Stimulated activated CD8-positive, alpha-beta memory T cell treated with anti-CD3 and anti-CD28 coated beads, Interleukin-15, amount 100 ng/mL, for 1 hour (primary cell): ENCODE measurements at places on chromosomes 5 and 9.

DNA sequence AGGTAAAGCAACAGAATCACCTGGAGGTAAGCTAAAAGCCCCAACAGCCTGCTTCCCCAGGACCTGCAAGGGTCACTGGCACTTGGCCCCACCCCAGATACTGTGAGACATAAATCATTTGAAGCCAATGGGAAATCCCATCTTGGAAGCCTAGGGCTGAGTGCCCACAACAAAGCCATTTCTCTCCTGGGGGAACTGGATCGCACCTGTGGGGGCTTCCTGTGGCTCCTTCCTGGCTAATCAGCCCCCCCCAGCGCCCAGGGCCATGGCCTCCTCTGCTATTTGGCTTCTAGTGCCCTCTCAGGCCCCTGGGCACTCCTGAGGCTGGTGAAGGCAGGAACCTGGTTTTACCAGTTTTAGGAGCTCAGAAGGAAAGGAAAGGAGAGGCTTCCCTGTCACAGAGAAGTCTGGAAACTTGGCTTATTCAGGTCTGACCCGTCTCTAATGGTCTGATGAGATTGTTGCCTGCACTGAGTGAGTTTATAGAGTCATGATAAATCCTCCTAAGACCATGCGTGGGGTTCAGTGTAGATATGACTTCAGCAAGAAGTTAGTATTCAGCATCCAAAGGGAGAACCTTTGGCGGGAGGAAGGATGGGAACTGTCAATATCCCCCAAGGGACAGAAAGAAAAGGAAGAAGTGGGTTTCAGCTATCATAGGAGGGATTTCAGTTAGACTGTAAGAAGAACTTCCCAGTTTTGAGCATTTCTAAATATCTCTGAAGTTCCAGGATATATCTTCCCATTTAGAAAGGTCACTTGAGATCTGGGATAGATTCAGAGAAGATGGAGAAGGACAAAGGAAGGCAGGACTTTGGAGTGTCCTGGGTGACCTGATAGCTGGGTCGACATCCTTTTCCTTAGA is 1.2 kb downstream of the KCNMB1 start:
- DNase-seq: no peak

DNA sequence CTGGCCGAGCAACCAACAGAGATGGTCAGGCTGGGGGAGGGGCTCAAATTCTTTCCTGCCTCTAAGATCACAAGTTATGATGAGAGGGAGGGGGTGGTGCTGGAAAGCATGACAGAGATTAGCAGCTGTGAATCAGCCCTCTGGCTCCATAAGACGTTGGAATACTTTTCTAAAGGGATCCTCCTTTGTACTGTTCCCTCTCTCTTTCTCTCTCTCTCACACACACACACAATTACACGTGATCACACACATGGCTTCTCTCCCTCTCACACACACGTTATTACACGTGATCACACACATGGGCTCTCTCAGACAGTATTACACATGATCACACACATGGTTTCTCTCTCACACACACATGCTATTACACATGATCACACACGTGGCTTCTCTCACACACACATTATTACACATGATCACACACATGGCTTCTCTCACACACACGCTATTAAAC is at the start of gene SLC45A2:
TSS of gene SLC45A2 (minus strand) at position 23 of the 454 bp plus-strand sequence. CDS start 110 bp downstream, outside the sequence.
- no peak for DNase-seq

- no peak for DNase-seq
Observed at GRCh38 chr5:127040796-127041520, 10.6 kb upstream of the MARCHF3 start.

DNA sequence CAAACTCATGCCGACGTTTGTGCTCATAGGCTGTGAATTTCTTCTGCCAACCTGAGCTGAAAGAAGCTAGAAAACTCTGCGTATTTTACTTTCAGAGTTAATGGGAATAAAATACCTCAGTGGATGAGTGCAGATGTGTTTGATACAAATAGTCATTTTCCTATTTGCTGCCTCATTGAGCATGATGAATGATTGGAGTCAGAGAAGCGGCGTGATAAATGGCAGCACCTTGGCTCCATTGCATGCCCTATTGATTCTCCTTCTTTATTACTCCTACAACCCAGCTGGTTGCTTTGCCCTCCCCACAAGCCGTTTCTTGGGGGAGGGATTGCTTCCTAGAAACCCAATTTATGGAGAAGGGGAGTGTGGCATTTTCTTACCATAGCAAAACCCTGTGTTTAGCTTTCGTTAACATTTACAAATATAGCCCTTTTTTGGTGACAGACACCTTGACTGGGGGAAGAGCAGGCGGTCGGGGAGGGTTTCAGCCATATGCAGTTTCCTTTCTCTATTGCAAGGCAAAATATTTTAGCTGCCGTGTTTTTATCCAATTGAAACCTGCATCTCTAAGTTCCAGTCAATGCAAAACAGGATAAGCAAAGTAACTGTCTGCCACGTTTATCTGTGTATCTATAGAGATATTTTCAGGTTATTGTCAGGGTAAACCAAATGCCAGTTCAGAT is 93.1 kb upstream of the TBCA start:
- DNase-seq: no peak

GRCh38 chr9:115118879-115119218 is 892 bp upstream of the TNC start:
- DNase-seq: no peak

DNA sequence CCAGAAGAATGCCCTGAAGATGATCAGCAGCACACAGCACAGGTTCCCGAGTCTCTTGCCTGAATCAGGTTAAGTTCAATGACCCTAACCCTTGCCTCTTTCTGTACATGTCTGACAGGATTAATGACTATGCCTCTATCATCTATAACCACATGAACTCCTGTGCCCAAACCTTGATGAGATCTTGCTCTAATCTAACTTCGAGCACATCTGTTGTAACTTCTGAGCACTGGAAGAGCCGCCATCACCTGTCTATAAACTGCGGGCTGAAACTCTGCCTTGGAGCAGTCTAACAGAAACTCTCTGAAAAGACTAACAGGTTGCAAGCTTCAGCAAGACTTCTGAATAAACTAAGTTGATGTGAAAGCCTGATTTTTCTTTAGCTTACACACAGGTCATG is 44.5 kb downstream of the SERINC5 start:
- no peak for DNase-seq

DNA sequence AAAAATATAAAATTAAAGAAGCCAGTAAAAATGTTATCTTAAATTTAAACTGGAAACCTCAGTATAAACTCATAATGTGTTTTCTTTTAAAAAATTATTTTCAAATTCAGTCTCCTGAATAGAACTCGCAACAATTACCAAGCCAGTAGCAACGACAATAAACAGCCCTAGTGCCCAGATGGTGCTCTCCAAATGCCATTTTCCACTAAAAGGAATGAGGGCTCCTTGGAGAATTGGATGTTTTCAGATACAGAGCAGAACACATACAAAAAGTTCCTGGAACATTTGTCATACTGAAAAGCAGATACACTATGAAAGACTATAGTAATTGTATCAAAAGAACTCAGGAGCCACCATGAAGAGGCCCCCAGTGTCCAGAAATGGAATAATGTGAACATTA is 97.4 kb downstream of the TMC1 start:
- DNase-seq: no peak

- DNase-seq: no peak
Observed at GRCh38 chr5:60210810-60211209, 317.3 kb upstream of the PDE4D start.

DNA sequence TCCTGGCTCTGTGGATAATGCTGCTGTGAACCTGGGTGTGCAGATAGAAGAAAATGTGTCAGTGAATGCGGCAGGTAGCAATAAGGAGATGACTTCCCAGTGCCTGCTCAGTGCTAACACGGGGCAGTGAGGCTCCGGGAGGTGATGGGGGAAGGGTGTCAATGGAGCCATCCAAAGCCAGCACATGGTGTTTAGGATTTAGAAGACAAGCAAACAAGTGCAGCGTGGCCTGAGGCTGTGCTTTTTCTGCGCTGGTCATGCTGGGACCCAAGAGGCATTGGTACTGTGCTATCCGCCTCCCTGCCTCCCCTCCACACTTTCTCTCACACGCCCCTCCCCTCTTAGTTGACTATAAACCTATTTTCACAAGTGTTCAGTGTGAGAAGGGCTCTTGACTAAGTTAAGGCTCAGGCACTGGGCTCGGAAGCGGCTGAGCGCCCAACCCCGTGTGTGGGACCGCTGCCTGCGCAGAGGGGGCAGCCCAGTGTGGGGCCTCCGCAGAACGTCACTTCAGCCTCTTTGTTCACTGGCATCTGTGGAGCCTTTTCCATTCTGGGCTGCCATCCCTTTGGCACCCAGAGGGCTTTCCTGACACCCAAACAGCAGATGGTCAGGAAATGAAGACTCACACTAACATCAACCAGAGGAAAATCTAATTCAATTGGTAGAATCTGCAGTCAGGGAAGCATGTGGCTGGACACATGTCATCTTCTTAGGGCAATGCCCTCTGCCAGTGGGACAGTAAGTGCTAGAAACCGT is 21.8 kb upstream of the NINJ1 start:
- no peak for DNase-seq

DNA sequence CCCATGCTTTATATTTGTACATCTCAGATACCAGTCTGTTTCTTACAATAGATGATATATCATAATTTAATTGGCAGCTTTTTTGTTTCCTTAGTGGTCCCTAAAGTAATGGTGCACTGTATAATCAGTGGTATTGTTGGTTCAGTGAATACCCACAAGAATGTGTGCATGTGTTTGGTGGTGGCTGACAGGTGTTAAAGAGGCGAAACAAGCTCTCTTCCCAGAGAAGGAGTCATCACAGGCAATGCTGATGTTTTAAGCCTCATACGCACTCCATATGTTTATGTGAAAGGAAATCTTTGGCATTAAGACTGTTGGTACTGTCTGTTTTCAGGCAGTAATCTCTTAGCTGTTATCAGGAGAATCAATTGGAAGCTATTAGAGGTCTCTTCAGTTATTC is 49.2 kb upstream of the KIAA1958 start:
- no peak for DNase-seq

- no peak for DNase-seq
Observed at GRCh38 chr9:89801341-89801740, 196.5 kb downstream of the GADD45G start.

DNA sequence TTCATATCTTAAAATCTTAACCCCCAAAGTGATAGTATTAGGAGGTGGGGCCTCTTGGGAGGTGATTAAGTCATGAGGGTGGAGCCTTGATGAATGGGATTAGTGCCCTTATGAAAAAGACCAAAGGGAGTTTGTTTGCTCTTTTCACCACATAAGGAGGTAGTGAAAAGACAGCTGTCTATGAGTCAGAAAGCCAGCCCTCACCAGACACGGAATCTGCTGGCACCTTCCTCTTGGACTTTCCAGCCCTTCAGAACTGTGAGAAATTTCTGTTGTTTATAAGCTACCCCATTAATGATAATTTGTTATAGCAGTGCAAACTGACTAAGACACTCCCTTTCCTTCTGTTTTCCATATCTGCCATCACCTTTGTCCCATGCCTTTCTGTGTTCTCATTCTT is 20.8 kb downstream of the IFNB1 start:
- no peak for DNase-seq

DNA sequence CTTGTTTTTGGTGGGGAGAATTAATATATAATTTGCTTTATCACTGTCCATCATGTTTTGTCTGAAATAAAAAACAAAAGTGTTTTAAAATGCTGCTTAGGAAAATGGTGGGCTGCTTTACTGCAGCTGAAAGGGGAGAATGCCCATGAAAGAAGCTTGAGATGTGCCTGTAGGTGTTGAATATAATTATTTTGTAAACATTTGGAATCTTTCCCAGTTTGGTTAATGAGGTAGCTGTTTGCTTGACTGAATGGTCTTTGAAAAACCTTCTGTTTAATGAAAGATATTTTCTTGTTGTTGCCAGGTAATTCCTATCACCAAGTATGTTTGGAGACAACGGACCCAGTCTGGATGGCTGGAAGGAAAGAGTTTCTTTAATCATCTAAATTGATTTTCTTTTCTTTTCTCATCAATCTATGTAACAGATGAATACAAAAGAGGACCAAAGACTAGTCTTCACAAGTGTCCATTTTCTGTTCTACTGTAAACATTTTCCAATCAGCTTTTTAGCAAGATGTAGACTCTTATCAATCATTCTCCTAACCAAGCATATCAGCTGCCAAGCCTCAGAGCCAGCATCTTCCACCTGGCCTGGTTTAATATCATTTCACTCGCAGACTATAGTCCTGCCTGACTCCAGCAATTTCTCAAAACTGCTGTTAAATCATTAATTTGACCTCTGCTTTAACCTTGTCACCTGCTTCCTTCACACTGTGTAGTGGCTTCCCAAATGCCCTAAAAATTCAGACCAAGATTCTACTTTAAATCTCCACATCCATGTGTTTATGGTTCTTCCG is 441.2 kb upstream of the CHD1 start:
- no peak for DNase-seq

GRCh38 chr5:171323806-171324632 is 15.0 kb downstream of the TLX3 start:
- no peak for DNase-seq

GRCh38 chr9:129558551-129559505 is 62.1 kb downstream of the C9orf50 start:
- DNase-seq: no peak

DNA sequence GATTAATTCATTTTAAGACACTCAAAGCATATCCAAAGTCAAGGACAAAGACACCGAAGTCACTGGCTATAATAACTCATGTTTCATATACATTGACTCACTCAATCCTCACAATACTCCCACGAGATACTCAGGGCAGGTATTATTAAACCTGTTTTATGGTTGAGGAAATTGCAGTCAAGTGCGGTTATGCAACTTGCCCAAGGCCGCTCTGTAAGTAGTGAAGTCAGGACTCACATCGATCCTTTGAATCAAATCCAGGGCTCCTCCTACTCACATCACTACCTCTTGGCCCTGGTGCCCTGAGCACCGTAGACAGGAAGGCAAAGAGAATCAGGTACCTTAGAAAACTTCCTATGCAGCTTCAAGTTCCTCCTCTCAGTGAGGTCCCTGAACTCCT is 87.8 kb upstream of the APC start:
- DNase-seq: no peak

- DNase-seq: no peak
Observed at GRCh38 chr9:18256568-18256967, 217.4 kb upstream of the ADAMTSL1 start.

DNA sequence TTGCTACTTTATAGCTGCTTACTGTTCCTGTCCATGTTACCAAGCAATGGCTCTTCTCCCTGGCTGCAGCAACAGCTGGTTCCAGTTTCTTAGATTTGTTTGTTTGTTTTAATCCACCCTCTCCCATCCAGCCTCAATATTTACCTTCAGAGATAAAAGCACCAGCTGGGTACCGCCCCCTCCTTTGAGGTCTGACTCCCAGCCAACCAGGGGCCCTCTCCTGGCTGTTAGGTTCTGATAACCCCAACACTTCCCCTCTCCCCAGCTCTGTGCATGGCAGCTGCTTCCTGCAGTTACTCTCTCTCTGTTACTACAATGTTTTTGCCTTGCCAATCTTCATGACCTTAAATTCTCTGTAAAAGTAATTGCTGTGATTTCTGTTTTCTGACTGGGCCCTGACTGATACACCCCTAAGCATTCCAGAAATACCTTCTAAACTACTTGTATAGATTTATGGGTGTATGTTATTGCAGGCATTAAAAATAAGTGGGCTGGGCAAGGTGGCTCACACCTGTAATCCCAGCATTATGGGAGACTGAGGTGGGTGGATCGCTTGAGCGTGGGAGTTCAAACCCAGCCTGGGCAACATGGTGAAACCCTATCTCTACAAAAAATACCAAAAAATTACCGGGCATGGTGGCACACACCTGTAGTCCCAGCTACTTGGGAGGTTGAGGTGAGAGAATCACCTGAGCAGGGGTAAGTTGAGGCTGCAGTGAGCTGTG is 2.6 kb upstream of the GCNT1 start:
- DNase-seq: no peak
